ENCODE measurements at places on chromosomes 7 and 10.

DNA sequence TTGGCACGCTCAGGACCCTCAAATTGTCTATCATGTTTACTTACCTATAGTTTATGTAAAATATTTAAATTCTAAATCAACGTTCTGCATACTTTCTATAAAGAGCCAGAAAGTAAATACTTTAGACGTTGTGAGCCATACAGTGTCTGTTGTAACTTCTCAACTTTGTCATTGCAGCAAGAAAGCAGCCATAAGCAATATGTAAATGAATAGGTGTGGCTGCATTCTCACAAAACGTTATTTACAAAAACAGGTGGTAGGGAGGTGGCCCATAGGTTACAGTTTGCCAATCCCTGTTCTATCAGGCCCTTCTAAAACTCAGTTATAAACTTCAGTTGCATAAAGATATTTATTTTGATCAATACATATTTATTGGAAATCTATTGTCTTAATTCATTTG is 12.1 kb upstream of the NPY start:
- no peak for DNase-seq

- no peak for DNase-seq
Observed at GRCh38 chr7:126948664-126949063, 304.1 kb downstream of the GRM8 start.

GRCh38 chr7:85765698-85766298 is 578.9 kb upstream of the SEMA3D start:
- no peak for DNase-seq

DNA sequence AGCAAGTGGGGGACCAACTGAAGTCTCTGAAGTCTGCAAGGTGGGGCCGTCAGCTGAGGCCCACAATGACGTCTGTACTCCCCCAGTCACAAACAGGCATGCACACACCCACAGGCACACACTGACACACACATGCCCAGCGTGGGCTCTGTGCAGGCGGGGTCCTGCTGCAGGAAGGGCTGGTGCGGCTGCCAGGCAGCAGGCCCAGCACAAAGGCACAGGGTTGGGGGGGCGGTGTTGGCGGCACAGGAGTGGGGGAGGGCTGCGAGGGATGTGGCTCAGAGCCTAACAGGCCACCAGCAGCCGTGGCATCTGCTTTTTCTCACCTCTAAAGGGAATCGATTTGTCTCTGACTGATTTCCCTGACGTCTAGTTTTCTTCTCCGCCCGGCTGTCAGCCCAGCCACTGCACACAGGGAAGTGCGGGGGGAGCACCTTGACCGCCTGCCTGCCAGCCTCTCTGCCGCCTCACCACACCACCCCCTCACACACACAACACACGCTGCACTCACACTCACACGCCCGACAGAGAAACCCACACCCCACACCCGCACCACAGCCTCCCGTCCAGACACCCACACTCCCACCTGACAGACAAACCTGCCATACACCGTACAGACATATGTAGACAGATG is 43.5 kb upstream of the ZMIZ1 start:
- peak; percentile 43 for DNase-seq

GRCh38 chr10:86636311-86636710 is 18.0 kb upstream of the OPN4 start:
- no peak for DNase-seq

DNA sequence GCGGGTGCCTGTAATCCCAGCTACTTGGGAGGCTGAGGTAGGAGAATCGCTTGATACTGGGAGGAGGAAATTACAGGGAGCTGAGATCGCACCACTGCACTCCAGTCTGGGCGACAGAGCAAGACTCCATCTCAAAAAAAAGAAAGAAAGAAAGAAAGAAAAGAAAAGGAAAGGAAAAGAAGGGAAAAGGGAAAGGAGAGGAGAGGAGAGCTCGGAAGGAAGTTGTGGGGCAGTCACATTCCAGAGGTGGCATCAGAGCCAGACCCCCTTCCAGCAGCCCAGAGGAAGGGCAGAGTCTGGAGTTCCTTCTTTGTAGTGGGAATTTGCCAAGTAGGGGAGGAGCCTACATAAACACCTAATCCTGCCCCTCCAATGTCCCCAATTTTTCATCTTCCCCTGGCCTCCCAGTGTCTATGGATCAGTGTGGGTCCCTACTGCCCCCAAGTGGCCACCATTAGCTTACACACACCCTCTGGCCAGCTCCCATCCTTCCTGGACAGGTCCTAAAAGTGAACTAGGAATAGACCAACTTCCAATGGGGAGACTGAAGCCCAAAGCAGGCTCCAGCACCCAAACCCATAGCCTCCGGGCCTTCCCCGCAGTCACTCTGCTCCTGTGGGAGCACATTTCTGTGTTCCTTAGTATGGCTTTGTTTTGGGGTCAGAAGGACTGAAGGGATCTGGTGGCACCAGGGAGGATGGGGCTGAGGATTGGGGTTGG is 39.6 kb upstream of the HSPB1 start:
- no peak for DNase-seq

DNA sequence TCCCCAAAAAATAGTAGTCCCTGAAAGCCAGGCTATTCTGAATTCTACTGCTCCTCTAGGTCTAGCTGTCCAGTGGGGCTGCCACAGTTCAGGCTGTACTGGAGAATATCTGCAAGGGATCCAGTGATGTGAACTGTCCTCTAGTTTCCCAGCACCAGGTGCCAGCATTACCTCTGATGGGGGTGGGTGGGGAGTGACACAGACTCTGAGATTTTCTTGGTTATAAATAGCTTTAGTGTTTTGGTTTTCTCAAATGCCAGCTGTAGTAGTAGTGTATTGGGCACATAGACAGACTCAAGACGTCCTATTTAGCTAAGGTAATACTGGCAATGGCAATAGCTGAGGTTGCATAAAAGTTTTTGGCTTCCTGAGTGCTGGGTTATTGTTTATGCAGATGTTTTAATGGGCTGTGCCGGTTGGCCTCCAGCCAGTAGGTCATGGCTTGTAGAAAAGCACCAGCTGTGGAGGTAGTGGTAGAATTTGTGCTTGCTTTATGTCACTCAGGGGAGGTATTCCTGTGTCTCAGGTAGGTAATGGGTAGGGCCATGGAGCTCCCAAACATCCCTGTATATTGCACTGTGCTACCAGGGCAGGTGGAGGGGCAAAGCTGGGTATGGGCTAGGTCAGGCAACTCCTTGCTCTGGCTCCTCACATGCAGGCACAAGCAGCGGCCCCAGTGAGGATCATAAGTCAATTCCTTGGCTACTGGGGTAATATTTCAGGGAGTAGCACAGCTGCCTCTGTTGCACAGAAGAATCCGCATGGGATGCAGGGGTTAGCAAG is 338.7 kb upstream of the LRRTM3 start:
- DNase-seq = no peak
